ENCODE measurements at places on chromosomes 11 and 22. TPM values are rescaled to one million over a fixed set of nuclear protein-coding genes. Genes with fewer than 3 reads are reported as not detected.

GRCh38 chr22:48222742-48223487, 1460.5 kb downstream of the TBC1D22A start:
- DNase-seq = no peak

DNA sequence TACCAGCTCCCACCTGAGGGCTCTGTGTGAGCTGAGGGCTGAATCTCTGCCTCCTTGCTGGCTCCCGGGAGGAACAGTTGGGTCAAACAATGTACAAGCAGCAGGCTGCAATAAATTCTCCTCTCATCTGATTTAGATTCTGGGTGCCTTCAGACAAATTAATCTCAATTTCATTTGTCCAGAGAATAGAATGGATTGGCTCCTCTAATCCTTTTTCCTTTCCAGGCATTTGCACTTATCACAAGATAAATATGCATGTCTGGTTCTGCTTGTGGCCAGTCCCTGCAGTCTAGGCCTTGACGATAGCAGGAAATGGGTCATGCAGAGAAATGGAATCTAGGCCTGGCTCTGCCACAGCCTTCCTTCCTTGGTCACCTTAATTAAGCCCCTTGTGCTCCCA, 28.7 kb downstream of the UPB1 start:
- DNase-seq = no peak

DNA sequence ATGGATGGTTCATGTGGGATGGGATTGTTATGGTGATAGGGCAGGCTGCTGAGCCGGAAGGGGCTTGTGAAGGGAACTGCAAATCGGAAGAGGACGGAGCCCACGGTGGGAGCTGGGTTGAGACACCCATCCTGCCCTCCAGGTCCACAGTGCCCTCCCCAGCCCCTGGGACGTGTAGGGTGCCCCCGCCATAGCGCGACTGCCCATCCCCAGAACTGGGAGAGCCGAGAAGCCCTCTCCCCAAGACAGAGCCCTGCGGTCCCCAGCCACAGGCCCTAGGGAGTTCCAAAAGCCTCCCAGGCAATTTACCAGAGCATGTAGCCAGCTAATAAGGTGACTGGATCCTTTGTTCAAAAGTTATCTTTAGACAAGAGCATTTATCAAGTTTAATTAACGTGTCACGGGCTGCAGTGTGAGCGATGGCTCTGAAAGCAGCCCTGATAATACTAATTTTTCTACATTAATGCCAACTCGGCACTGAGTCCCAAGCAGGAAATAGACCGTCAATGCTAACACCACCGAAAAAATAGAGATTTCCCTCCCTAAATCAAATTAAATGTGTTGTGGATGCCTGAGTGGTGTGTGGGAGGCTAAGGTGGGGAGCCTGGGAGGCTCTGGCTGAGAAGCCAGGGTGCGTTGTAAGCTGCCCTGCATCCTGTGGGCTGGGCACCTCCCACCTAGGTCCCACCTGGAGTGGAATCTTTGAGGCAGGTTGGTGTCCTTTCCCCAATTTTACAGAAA, 76.8 kb upstream of the RTL6 start:
- DNase-seq = peak; percentile 69

GRCh38 chr22:48424201-48424627, 1403.5 kb downstream of the BRD1 start:
- no peak for DNase-seq

- no peak for DNase-seq
Measured at GRCh38 chr11:112024178-112024772, 933 bp upstream of the DLAT start.

The TRIM77 gene
- not detected for total RNA-seq

DNA sequence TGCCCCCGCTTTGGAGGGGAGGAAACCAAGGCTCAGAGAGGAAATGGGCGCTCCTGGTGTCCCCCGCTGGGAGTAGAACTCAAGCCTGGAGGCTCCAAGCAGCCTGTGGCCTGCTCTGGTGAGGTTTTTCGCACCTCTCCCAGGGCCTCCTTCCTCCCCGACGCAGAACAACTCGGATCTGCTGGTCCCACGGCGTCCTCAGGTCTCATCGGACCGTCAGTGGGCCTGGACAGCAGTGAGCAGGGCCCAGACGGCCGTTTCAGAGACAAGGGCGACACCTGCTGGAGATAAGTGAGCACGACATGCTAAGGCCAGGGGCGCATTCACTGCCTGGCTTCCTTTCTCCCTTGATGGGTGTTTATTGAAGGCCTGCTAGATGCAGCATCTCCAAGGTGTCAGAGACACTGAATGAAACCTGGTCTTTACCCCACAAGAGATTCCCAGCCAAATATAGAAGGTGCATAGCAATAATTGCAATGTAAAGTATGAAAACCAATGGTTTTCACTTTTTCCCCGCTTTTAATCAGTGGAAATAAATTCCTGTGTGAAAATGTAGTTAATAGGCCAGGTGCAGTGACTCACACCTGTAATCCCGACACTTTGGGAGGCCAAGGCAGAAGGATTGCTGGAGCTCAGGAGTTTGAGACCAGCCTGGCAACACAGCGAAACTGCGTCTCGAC, 26.9 kb upstream of the CD82 start:
- peak; percentile 89 for DNase-seq

GRCh38 chr11:72773291-72773690, 20.6 kb downstream of the STARD10 start:
- DNase-seq = no peak

DNA sequence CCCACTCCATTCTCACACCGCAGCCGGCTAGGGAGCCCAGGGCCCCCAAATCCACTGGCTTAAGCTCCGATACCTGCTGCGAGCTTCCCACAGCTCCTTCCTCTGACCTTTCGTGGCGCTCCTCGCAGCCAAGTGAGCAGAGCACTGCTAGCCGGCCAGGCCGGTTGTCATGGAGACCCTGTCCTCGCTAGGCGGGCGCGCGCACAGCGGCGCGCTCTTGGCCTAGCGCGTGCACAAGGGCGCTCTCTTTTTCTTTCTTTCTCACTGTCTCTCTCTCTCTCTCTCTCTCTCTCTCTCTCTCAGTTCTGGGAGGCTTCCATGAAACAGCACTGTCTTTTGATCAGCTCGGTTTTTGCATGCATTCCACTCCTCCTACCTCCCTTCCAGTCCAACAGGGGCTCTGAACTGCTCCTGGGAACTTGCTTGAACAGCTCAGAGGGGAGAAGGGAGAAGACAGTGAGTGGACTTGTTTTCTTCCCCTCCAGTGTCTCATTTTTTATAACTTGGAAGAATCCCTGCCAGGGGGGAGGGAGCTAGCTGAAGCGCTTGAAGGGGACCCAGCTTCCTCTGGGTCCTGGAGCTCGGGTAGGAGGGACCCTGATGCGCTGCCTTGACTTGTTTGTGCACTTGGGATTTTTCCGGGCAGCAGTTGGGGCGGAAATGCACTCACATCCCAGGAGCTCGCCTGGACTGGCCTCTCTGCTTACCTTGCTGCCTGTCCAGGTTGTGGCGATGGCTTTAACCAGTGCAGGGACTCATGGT, 100.3 kb upstream of the AKIP1 start:
- peak; percentile 88 for DNase-seq

DNA sequence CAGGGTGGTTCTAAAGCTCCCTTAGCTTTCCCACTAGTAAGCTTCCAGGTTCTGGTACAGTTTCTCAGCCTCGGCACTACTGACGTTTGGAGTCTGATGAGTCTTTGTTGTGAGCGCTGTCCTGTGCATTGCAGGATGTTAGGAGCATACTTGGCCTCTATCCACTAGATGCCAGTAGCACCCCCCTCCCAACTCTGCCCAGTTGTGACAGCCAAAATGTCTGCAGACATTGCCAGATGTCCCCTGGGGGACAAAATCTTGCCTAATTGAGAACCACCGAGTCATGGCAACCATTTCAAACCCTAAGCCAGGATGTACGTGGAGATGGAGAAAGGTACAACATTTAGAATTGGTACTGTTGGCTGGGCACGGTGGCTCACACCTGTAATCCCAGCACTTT, 68.7 kb downstream of the PTPRJ start:
- no peak for DNase-seq

- no peak for DNase-seq
Measured at GRCh38 chr11:18844753-18845367, 53.3 kb upstream of the PTPN5 start.

The HTR3A gene
- not detected for total RNA-seq

The SLC22A25 gene
- not detected for total RNA-seq

DNA sequence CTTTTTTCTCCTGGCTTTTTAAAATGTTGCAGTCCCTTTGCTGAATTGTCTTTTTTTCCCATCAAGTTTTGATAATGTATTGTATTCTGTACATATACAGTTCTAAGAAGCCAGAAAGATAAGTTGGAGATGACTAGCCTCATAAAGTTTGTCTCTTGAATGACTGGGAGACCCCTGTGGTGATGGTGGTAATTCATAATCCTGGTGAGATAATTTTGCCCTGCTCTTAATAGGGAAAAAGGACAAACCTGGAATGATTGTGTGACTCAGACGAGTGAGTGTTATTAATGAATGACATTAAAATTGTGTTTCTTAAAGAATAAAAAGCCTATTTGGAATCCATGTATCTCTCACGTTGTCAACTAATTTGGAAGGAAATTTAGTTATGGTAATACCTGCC, 1.2 kb downstream of the HIKESHI start:
- DNase-seq = no peak

DNA sequence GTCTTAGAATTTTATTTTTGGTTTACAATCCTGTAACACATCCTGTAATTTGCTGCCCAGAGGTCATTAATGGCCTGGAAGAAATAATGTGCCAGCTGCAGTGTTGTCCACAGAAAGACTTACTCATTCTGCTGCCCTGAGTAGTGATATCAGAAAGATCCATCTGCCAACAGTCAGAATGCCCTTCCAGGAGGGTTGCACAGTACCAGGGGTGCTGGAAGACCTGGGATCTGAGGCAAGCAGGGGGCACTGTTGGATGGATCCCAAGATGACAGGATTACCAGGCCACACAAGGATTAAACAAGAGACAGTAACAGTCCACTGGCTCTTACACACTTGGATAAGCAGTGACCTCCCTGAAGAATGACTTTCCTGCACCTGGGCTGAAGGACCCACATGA, 93.8 kb upstream of the TOP3B start:
- DNase-seq = no peak

DNA sequence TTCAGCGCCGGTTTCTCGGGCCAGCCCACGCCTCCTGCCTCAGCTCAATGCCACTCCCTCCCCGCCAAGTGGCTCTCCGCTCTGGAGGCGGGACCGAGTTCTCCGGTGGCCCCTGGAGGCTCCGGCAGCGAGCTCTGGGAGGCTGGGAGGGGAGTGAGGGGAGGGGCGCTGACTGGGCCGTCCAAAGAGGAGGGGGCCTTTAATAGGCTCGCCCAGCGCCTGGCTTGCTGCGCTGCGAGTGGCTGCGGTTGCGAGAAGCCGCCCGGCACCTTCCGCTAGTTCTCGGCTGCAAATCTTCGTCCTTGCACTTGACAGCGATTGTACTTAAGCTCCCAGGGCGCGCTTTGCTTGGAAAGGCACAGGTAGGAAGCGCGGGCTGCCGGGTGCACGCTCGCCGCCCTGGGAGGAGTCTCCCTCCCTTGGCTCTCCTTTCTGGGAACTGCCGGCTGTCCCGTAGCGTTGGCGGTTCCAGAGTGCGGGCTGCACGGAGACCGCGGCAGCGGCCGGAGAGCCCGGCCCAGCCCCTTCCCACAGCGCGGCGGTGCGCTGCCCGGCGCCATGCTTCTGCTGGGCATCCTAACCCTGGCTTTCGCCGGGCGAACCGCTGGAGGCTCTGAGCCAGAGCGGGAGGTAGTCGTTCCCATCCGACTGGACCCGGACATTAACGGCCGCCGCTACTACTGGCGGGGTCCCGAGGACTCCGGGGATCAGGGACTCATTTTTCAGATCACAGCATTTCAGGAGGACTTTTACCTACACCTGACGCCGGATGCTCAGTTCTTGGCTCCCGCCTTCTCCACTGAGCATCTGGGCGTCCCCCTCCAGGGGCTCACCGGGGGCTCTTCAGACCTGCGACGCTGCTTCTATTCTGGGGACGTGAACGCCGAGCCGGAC, at the start of gene ADAMTS15:
Gene ADAMTS15, plus strand, starts transcription at position 230 of the 894 bp plus-strand sequence. Its CDS starts 329 bp downstream, at position 559.
- peak; percentile 91 for DNase-seq

The RTN4RL2 gene
- total RNA-seq = 0.73 TPM

DNA sequence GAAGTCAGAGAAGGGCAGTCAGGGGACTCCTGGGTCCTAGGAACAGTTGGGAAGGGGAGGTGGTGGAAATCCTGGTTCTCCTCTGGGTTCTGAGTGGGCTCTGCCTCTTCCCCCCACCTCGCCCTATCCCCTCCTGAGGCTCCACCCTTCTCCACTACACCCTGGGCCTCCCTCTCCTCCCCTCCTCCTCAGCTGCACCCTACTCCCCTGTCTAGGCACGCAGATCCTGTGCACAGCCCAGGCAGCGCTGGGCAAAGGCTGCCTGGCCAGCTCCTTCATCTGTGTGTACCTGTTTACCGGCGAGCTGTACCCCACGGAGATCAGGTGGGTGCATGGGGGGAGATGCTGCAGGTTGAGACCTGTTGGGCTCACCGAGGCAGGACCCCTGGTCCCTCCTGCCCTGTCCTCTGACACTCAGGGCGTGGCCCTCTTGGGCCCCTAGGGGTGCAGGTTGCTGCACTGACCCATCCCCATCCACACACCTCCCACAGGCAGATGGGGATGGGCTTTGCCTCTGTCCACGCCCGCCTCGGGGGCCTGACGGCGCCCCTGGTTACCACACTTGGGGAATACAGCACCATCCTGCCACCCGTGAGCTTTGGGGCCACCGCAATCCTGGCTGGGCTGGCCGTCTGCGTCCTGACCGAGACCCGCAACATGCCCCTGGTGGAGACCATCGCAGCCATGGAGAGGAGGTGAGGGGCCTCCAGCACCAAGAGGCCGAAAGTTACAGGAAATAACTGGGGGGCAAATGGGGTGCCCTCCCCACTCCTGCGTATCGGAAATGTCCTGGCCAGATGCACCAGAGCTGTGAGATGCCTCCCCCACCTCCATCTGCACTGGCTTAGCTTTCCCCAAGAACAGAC, 25.3 kb upstream of the POLA2 start:
- no peak for DNase-seq

The HYOU1 gene
- 90.7 TPM for total RNA-seq

The FXYD6 gene
- total RNA-seq = 28.0 TPM
